CD4-positive, alpha-beta memory T cell (primary cell): ENCODE measurements at places on chromosomes 4 and X. TPM values are rescaled to one million over a fixed set of nuclear protein-coding genes. Genes with fewer than 3 reads are reported as not detected.

- no peak for DNase-seq
These were observed 2323.6 kb upstream of the TENM3 start for GRCh38 chr4:179919587-179919986.

ZFP42 gene
- not detected for polyA plus RNA-seq

DNA sequence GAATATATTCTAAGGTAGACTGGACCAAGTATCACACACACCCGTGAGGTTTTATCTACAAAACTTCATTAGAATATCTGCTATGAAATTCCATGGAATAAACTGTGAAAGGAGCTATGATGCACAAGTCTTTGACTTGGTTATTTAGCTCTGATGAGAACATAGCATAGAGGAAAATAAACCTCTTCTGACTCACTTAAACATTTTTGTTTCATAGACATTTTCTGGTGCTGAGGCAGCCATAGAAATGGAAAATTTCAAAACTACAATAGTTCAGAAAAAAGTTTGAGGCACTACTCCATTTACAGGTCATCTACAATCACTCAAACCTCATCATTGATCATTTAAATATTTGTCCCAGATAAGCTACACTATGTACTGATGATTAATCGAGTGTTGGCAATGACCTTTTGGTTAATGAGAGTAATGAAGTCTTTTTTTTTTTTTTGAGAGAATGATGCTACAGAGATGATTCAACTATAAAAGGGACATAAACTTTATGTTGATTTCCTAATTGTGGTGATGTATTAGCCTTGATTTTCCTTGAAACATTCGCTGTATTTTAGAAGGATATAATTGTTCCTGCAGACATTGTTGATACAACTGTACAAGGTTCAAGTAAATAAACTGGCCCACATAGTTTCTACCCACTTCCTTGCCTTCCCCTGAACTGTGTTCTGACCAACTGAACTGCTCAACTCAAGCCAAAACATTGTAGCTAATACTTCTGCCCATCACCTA lies 77.5 kb downstream of the AREG start:
- DNase-seq: no peak

DNA sequence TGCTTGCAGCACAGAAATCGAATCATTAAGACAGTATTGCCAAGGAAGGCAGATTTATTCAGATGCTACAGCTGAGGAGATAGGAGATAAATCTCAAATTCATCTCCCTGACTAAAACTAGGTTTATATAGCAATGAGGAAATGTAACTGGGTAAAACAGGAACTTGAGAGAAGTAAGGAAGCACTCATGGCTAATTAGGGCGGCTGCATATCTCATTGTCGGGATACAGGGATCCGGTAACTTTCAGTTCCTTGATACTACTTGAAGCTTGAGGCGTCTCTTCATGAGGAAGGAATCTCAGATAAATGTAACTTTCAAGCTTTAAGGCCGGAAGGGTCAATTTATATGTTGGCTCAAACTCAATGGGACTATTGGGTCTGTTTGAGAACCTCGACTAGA lies 129.2 kb upstream of the WDR1 start:
- no peak for DNase-seq

- DNase-seq: no peak
These were observed 317.6 kb downstream of the BCOR start for GRCh38 chrX:39779952-39780783.

DNA sequence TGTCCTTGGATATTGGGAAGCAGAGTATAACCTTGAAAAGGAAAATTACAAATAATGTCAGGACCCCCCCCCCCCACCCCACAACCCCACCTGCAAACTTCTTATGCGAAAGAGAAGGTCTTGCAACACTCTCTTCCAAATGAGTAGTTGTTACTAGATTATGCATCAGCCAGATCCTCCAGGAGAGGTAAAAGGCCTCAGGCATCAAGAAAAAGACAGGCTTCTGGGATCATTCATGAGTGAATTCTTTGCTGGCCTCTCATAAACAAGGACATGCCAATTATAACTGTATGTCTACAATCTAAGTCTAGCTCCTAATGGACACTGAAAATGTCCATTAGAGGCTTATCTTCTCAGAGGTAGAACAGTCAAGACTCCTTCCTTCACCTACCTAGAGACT lies 1443.3 kb downstream of the RAPGEF2 start:
- DNase-seq: no peak

- DNase-seq: no peak
These were observed 31.0 kb upstream of the BEX4 start for GRCh38 chrX:103183912-103184311.

- no peak for DNase-seq
These were observed 29.7 kb downstream of the BCOR start for GRCh38 chrX:40068048-40068447.

CCDC149 gene
- polyA plus RNA-seq: 0.11 TPM

- DNase-seq: no peak
These were observed 211.8 kb downstream of the NPFFR2 start for GRCh38 chr4:72243641-72244040.

FGD1 gene
- polyA plus RNA-seq: 1.2 TPM

GRCh38 chr4:89338206-89338605 lies 30.6 kb upstream of the GPRIN3 start:
- no peak for DNase-seq

OPRPN gene
- not detected for polyA plus RNA-seq

- no peak for DNase-seq
These were observed 55.0 kb upstream of the GAB1 start for GRCh38 chr4:143281507-143282190.

DNA sequence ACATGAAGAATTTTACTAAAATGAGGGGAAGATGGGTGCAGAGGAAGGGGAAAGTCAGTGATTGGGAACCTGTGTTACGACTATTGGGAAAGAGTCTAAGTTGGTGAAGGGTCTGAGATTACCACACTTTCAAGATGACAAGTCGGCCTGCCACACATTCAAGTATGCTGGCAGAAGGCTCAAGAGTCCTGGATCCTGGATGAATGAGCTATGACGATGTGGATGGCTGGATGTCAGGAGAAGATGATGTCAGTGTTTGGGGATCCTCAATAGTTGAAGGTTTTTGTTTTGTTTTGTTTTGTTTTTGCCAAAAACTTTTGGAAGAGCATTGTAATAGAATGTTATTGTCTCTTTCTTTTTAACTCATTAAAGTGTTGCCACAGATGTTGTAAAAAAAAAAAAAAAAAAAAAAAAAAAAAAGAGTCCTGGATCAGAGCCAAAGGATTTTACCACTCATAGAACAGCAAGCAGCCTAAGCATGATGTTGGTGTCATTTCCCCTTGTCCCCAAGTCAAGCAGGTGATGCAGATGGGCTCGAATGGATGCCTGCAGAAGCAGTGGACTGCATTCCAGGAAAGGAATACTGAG lies 120.6 kb downstream of the REELD1 start:
- DNase-seq: no peak

DNA sequence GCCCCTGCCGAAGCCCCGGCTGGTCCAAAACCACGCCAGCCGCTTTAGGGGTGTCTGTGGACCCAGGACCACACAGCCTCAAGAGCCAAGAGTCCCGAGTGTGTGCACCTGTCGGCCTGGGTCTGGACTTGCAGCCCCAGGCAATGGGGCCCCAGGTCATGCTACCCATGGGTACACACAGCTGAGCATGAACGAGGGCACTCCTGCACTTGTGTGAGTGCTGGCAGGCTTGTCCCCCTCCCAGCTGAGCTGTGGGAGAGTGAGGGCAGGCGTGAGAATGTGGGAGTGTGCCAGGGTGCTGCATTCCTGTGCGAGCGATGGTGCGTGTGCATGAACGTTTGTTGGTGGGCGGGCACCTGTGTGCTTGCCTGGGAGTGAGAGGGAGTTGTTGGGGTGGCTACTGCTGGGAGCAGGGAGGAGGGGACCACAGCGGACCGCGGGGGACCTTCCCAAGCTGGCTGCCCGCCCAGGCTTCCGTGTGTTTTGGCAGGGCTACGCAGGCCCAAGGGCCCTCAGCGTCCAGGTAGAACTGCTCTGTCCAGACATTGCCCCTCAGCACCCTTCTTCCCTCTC lies 30.8 kb downstream of the BLOC1S4 start:
- no peak for DNase-seq
